ENCODE measurements at places on chromosomes 16 and 17.

DNA sequence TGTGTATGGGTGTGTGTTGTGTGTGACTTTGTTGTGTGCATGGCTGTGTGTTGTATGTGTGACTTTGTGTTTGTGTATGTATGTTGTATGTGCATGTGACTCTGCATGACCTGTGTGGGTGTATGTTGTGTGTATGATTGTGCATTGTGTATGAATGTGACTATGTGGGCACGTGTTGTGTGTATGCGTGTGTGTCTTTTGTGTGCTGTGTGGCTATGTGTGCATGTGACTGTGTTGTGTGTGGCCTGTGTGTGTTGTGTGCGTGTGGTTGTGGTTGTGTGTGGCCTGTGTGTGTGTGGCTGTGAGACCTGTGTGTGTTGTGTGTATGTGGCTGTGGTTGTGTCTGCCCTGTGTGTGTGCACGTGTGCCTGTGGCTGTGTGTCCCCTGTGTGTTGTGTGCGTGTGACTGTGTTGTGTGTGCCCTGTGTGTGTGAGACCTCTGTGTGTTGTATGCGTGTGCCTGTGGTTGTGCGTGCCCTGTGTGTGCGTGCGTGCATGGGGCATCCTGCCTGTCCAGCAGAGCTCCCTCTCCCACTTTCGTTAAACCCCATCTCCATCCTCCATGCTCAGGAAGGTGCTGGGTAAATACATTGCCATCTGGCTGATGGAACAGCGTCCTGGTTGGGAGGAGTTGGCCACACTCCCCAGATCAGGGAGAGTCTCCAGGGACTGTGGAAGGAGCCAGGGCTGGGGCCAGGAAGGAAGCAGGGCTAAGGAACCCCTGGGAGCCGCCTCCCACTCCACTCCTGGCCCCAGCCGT, 90.1 kb upstream of the GSE1 start:
- DNase-seq, result no peak

DNA sequence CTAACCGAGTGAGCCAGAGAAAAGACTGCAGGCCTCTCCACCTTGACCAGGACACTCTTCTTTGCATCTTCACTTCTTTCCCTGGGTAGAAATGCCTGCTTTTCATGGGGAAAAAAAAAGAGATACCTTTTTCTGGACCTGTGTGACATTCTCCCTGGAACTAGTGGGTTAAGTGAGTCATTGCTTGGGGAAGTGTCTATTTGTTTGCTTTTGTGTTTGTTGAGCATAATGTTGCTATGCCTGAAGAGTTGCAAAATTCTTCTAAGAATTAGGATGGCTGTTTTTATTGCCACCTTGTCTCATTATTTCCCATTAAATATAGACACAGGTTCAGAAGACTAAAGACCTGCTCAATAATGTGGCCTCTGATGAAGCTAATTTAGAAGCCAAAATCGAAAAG, 18.8 kb downstream of the CLUAP1 start:
- DNase-seq, result no peak

GRCh38 chr17:10211666-10212065, 13.3 kb upstream of the GAS7 start:
- DNase-seq, result no peak

DNA sequence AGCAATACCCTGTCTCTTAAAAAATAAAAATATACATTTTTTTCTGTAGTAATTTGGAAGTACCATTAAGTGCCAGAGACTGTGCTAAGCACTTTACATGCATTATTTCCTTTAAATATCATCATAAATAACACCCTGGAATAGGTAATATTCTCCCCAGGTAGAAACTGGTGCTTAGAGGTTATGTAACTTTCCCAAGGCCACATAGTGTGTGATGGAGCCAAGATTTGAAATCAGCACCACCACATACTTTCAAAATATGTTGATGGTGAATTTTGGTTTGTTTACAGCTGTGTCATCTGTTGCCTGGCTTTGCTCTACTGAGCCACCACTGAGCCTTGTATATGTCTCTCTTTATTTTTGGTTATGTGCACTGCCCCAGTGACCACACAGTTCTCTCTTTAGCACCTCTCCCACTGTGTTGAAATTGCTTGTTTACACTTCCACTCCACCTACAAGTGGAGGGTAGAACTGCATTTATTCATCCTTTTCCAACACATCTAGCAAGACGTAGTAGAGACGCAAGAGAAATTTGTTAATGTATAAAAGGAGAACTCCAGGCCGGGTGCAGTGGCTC, 19.0 kb upstream of the NBR1 start:
- DNase-seq, result no peak

- DNase-seq, result no peak
Measured at GRCh38 chr16:49483651-49484450, 110.2 kb downstream of the C16orf78 start.

GRCh38 chr17:49334744-49335512, 27.1 kb downstream of the ZNF652 start:
- no peak for DNase-seq

GRCh38 chr17:51674579-51675255, 414.4 kb downstream of the UTP18 start:
- no peak for DNase-seq

DNA sequence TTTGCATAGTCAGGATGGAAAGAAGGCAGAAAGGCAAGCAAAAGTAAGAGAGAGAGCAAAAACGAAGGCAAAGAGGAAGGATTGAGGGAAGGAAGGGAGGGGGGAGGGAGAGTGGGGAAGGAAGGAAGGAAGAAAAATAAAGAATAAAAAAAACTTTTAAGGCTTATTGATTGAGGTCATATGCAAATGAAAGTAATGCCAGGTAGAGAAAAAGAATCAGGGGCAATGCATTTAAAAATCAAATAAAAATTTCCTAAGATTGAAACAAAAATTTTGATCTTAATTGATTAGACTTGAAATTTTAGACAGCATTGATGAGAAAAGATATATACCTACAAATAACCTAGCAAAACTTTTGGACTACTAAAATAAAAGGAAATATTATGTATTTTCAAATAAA, 153.9 kb upstream of the KIF2B start:
- DNase-seq, result no peak

- DNase-seq, result no peak
Measured at GRCh38 chr16:48441106-48441505, 55.9 kb upstream of the SIAH1 start.

GRCh38 chr17:49349541-49349940, 12.5 kb downstream of the ZNF652 start:
- DNase-seq, result no peak

DNA sequence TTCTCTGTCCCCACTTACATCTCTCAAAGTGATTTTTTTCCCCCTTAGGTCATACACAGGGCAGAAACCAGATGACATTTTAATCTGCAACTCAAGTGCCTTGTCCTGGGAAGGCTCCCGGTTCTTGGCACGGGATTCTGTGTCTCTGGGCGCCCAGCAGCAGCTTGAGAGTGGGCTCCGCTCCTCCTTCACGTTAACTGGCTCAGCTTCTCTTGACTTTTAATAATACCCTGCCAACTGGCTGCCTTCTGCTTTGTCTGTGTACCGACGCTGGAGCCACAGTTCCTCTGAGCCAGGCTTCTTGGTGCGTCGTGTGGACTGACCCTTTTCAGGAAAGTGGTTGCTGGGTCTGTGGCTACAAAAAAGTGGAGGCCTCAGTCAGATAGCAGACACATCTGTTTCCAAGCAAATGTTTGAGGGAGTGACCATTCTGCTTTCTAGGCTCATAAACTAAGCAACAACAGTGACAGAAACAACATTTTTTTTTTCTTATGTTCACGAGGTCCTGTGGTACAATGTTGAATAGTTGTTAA, 64.9 kb downstream of the IRF8 start:
- DNase-seq, result no peak

GRCh38 chr16:70697594-70698170, 11.8 kb upstream of the MTSS2 start:
- DNase-seq, result no peak

GRCh38 chr17:55341432-55341831, 76.7 kb downstream of the HLF start:
- no peak for DNase-seq
